ENCODE measurements at places on chromosomes 16 and 17.
A peak's percentile ranks its signal among the peaks of the same experiment; 100 is the strongest.

DNA sequence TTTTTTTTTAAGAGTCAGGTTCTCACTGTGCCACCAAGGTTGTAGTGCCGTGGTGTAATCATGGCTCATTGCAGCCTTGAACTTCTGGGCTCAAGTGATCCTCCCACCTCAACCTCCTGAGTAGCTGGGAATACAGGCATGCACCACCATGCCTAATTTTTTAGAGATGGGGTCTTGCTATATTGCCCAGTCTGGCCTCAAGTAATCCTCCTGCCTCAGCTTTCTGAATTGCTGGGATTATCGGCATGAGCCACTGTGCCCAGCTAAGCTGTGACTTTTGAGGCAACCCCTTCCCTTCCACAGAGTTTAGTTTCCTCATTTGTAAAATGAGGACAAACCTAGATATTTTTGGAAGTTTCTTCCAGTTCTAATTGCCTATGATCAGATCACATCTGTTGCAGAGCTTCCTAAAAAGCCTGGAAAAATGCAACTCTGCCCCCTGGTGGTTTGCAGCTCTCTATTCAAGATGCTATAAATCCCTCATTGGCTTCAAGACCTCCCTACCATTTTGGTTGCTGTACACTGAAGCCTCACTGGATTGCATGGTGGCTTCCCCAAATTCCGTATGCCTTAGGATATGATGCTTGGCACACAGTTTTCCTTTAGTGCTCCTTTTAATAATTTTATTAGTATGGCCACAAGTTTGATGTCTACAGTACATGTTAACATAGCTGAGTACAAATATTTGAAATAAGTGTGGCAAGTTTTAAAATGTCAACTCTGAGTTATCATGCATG lies 19.3 kb downstream of the GDE1 start:
- peak; percentile 74 for DNase-seq

DNA sequence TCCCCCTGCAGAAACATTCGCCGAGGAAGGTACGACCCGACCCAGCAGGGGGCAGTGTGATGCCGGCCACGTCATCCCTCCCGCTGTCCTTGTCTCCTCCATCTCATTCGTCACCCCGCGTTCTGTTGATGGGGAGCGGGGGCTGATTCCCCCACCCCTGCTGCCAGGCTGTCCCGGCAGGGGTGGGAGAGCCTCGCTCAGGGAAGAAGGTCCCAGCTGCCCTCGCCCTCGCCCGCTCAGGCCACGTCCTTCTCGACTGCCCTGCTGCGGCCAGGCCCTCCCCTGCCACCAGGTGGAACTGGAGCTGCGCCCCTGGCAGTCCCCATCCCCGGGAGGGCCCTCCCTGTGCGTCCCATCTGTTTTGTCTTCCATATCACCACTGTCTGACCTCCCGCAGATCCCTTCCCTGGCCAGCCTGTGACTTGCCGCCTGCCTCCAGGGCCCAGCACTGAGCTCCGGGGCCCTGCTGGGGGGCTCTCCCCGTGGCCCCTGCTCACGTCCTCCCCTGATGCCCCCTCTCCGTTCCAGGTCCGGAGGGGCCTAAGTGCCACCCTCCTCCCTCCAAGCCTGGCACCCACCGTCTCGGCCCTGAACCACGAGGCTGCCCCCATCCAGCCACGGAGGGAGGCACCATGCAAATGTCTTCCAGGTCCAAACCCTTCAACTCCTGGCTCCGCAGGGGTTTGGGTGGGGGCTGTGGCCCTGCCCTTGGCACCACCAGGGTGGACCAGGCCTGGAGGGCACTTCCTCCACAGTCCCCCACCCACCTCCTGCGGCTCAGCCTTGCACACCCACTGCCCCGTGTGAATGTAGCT lies 20.6 kb downstream of the ADAM11 start:
- peak; percentile 67 for DNase-seq

DNA sequence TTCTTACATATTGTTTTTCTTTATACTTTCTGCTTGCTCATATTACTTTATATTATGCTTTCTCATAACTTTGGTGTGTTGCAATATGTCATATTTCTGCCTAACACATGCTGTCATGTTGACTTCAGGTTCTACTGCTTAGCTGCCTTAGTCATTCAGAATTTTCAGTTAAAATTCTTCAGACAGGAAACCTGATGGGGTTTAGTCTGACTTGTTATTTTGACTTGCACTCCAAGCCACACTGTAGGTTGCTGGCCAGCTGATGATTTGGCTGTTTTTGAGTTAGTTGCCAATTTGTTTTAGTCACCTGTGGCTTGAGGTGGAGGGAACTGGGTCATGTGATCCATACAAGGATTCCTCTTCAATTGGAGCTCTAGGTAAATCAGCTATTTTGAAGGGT lies 315.4 kb downstream of the MAP2K6 start:
- DNase-seq: no peak

DNA sequence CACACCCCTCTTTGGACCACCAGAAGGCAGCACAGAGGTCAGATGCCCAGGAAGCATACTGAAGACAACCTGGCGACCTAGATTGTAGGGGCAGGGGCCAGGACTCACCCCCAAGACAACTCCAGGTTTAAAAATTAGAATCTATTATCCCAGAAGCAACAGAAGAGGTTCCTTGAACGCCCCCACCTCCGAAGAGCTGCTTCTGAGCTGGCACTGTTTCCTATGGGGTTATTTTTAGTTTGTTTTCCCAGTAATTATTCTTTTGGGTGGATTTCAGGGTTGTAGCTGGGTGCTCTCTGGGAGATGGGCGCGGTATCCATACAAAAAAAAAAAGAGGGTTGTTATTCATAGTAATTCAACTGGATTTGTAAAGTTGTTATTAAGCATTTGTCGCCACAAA lies 10.4 kb upstream of the TMEM132E start:
- no peak for DNase-seq

DNA sequence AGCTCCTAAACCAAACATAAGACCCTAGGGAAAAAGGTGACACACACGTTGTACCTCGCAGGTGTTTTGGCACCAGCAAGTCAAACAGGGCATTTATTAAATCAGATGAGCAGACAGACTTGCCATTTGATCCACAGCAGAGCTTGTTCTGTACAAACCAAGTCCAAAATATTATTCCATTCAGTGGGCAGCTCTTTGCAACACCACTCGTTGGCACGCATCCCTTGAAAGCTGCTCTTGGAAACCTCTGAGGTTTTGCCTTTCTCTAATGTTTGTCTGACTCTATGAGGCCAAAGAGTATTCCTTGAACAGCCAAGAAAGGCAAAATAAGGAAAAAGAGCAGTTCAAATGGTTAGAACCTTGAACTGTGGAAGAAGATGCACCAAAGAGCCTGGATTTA lies 12.7 kb downstream of the TMEM100 start:
- no peak for DNase-seq

DNA sequence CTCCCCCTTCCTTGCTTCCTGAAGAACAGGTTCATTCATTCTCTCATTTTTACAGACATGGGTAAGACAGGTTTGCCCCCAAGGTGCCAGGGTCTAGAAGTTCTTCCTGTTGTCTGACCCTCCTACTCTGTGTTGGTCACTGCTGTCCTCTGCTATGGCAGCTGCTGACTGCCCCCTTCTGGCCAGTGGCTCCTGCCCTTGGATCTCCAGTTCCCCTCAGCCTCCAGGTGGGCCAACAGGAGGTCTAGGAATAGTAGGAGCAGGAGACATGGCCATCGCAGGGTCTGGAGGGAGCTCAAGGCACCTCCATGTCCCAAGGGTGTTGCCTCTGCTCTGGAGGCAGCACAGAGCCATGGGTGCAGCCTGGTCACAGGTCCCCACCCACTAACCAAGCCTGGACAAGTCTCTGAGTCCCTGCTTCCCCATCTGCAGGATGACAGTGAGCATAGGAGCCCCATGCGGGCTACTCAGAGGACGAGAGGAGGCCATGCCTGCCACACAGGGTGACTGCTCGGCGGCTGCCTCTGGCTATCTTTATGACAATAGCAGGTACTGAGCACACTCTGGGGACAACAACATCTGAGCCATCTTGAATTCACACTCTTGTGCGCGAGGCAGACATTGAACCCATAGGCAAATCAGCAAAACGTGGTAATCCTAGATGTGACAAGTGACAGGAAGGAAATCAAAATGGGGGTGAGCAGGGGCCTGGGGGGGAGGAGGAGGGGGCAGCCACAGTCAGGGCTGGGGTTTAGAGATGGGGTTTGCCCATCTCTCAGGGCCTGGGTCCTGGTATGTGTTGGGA lies 27.0 kb upstream of the NXPH3 start:
- no peak for DNase-seq

DNA sequence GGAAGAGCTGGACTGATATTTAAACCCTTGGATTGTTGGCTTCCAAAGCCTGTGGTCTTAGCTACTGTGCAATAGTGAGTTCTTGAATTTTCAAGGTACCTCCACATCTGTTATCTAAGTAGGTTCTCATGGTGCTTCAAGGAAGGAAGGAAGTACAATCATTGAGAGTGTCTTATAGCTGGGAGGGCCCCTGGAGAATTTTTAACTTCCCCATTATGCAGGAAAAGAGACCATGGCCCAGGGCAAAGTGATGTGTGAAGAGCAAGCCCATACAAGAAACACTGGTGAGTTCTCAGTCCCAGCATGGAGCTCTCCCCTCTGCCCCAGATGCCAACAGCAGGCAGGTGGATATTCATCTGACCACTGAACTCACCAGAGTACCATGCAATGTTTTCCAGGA lies 169.0 kb upstream of the IRX6 start:
- no peak for DNase-seq

DNA sequence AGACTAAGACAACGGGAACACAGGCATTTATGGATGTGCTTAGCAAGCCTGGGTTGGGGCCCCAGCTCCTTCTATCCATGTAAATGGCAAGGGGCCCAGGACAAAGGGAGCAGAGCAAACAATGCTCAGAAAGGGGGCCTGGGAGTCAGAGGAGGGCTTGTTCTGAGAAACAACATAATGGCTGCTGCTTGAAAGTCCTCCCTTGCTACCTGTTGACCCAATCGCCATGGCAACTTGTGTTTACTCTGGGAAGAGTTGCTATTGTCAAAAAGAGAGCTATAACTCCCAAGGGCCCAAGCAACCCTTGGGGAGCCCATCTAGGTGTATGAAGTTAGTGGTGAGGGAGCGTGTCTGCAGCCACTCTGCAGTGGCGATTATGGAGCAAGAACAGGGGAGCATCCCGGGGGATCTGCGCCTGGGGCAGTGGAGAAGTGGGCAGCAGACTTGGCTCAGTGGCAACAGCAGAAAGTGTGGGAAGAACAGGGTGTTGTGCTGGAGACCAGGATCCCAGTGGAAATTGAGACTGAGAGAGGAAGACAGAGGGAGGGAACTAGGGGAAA lies 118.7 kb upstream of the NLRP1 start:
- no peak for DNase-seq
